ENCODE measurements at places on chromosomes 2 and 18.

GRCh38 chr2:183995632-183996031, 602.7 kb upstream of the ZNF804A start:
- peak; percentile 18 for DNase-seq

DNA sequence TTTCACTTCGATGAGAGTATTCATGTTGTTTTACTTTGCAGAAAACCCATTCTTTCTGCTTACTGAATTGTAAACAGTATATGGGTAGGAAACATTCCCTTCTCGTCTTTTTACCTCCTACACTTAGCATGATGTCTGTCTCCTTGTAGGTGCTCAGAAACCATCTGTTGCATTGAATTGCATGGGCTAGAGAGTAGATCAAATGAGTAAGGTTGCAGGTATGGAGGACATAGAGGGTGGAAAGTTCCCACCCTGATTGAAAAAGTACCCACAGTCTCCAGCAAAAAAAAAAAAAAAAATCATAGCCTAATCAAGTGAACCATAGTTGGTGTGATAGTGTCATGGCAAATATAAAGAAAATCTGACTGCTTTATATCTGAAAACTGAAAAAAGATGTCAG, 1.7 kb downstream of the CYTIP start:
- no peak for DNase-seq

- no peak for DNase-seq
Measured at GRCh38 chr2:37391711-37392110, 47.3 kb downstream of the QPCT start.

GRCh38 chr2:233706720-233707119, 6.0 kb upstream of the UGT1A5 start:
- no peak for DNase-seq

DNA sequence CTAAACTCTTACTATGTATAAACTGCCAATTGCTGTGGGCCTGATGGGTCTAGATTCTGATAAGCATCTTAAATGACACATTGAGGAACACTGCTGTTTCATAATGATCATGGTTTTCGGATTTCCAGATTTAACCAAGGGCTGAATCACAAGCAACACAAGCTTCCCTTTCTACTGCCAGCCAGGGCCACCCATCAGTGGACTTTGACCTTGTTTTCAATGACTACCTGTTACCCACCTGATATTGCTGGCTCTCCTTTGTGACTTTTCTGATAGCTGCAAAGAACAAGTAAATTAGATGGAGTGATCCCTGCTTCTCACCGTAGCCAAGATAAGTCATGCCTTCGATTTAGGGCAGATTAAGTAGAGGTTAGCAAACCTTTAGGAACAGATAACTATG, 259.0 kb downstream of the PAX3 start:
- DNase-seq, result no peak

GRCh38 chr2:217413193-217413592, 553.3 kb upstream of the TNP1 start:
- no peak for DNase-seq

DNA sequence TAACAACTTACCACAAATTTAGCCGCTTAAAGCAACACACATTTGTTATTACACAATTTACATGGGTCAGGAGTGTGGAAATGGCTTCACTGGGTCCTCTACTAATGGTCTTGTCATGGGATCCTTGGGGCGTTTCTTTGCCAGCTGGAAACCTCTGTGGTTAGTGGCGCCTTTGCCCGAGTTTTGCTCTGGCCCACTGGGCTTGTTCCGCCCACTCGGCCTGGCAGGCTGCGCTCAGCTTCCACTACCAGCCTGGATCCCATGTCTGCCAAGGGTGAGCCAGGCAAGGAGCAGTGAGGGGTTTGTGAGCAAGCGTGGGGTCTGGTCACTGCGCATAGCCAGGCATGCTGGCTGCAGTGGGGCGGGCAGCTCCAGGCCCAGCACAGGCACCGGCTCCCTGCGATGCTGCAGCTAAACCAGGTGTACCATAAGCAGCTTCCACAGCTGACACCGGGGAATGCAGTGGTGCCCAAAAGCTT, 16.2 kb upstream of the MBD2 start:
- DNase-seq, result no peak

GRCh38 chr2:11659115-11659475, 10.9 kb downstream of the NTSR2 start:
- no peak for DNase-seq
